ENCODE measurements at places on chromosomes 2 and 18.

- DNase-seq = peak; percentile 59
These were observed 68.5 kb downstream of the COPS8 start for GRCh38 chr2:237154082-237154638.

DNA sequence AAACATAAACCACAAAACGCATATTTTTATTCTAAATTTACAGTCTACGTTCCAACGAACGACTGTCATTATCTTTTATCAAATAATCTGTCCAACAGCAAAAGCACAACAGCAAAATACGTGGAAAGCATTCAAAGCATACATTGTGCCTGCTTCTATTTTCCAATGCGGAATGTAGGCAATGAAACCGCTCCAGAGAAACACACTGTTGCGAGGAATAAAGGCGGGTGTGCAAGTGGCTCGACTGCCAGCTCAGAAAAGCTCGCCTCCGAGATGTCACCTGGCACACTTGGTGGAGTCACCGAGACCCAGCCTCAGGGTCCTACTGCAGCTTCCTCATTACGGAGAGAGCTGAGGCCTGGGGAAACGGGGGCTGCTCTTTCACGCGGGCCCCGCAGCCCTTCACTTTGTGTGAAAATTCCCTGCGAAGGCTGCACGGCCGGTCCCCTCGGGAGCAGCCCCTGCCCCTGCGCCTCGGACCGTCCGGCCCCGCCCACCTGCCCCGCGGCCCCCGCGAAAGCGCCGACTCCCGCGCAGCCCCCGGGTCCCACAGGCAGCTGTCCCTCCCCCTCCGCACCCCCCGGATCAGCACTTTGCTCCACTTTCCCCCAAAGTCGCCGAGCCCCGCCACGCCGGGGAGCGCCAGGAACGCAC, 752 bp downstream of the MGAT4A start:
- peak; percentile 48 for DNase-seq

- no peak for DNase-seq
These were observed 23.5 kb downstream of the EMX1 start for GRCh38 chr2:72940786-72941185.

- no peak for DNase-seq
These were observed 244.9 kb downstream of the IRS1 start for GRCh38 chr2:226554701-226555100.

DNA sequence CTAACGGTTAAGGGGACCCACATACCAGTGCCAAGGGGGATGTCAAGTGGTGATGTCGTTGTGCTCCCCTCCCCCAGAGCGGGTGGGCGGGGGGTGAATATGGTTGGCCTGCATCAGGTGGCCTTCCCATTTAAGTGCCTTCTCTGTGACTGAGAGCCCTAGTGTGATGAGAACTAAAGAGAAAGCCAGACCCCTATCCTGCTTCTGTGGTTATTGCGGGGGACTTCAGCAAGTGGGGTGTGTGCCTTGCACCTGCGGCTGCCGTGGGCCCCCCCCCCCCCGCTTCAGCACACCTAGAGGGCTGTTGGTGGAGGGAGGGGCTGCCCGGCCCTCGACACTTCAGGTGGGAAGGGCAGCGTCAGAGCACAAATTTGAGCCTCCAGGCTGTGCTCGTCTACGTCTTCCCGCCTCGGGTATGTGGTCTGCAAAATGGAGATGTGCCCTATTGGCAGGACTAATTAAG, 6.1 kb downstream of the CTDSP1 start:
- peak; percentile 52 for DNase-seq

GRCh38 chr18:43650426-43650825, 373.1 kb upstream of the SYT4 start:
- no peak for DNase-seq

DNA sequence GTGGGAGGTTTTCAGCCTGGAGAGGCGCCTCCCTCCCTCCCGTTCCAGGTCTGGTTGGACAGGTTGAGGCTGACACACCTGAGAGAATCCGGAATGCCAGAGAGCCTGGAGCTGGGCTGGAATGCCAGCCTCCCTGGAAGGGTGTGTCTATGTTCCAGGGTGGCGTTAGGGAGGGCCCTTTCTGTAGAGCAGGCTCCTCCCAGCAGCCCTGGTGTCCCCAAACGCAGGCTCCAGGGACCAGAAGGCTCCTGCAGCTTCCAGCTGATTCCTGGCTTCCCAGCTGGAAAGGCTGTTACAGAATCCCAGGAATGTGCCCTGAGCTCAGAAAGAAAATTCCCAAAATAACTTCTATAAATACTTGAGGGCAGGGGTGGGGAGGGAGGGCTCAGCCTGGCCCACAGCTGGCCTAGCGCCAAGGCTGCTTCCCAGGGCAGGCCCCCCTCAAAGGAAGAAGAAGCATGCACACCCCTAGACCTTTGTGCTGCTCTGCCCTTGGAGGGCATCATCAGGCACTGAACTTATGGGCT, 85.4 kb downstream of the STPG4 start:
- DNase-seq = no peak

GRCh38 chr18:13398631-13399030, 180.1 kb downstream of the LDLRAD4 start:
- DNase-seq = no peak

- no peak for DNase-seq
These were observed 898.2 kb downstream of the NRXN1 start for GRCh38 chr2:50133766-50134165.

DNA sequence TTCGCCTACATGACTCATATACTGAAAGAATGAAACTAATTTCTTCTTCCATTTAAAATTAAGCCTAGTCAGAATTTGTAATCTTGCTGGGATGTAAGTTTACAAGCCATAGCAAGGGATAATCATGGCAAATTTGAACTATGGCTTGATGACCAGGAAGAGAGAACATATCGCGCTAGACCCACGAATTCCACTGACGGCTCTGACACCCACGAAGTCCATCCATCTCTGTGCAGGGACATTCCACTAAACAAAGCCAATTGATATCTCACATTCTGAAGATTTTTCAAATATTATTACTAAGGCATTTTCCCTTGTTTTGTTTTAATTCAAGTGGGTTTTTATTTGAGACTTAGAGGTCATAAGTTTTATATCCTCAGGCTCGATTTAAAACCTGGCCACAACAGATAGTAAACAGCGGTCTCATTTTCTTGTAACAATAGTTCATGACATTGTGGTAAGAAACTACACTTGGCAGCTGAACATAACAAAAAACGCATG, 113.0 kb downstream of the QPCT start:
- no peak for DNase-seq

GRCh38 chr2:227482638-227483340, 10.8 kb downstream of the AGFG1 start:
- peak; percentile 38 for DNase-seq

DNA sequence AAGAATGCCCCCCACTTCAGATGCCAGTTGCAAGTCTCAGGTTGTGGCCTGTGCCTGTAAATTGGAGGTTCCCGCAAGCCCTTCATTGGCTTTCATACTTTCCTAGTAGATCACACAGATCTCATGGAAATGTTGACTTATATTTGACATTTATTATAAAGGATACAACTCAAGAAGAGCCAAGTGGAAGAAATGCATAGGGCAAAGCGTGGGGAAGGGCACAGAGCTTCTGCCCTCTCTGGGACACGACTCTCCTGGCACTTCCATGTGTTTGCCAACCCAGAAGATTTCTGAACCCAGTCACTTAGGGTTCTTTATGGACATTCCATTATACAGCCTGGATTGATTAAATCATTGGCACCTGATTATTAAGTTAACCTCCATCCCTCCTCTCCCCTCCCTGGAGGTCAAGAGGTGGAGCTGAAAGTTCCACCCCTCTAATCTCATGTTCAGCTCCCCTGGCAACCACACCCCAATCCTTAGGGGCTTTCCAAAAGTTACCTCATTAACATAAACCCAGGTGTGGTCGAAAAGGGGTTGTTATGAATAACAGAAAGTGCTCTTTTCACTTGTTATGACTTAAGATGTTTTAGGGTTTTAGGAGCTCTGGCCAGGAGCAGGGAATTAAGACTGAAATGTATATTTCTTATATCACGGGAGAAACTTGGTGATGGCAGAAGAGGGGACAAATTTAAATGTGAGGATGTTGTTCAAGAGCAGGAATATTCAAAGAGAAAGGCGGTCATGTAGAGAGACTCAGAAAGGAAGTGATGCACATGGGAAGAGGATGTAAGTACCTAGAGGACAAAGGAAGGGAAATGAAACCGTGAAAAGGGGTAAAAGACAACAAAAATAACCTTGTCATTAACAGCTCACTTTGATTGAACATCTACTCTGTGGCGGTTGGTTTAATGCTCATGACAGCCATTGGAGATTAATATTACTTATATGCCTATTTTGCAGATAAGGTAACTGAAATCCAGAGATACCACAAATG, 31.8 kb downstream of the SP100 start:
- no peak for DNase-seq

DNA sequence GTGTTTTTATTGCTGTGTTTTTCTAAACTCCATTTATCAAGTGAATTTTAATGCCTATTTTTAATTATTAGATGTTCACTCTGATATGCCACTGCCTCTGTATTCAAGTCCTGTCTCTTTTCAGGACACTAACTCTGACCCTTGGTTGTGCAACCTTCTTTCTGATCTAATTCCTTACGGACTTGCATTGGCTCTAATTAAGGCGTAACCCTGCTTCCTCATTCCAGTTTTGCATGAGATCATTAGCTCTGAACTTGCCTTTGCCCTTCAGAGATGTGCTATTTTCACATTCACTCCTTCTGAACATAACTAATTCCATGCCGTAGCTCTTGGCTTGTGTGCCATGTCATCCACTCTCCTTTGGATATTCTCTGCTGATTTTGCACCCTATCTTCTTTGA, 162.5 kb upstream of the TMEFF2 start:
- no peak for DNase-seq

DNA sequence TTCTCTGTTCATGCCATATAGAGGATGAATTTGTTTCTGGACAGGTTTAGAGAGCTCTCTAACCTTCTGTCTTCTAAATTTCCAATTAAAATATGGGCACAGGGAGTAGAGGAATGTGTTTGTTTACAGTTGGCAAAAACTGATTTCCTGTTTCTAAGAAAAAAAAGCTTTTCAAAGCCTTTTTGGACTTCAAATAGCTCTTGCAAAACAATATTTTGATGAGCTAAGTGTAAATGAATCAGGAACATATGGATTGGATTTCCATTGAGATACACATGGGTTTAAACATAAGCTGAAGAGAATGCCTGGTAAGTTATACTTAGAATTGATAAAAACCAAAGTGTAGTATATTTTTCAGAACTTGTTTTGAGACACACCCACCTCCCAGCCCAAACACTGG, 677.5 kb downstream of the NYAP2 start:
- DNase-seq = no peak

- peak; percentile 30 for DNase-seq
These were observed 72.6 kb upstream of the THUMPD2 start for GRCh38 chr2:39851651-39852110.

DNA sequence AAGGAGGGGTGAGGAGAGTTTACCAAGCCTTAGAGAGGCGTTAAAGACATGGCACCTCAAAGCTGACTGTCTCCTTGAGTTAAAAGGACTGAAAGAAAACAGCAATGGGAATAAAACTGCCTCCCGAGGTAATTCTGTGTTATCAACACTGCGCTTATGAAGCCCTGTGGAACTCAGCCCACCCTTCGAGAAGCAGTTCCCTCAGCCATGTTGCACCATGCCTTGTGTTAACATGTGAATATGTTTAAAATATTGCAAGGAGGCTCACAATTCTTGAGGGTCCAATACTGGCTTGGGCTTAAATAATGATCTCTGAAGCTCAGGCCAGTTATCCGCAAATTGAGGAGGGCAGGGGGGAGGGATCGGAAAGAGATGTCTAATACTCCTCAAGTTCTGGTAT, 14.7 kb downstream of the KLF7 start:
- no peak for DNase-seq

- peak; percentile 9 for DNase-seq
These were observed 19.8 kb downstream of the DTNA start for GRCh38 chr18:34729740-34730355.

DNA sequence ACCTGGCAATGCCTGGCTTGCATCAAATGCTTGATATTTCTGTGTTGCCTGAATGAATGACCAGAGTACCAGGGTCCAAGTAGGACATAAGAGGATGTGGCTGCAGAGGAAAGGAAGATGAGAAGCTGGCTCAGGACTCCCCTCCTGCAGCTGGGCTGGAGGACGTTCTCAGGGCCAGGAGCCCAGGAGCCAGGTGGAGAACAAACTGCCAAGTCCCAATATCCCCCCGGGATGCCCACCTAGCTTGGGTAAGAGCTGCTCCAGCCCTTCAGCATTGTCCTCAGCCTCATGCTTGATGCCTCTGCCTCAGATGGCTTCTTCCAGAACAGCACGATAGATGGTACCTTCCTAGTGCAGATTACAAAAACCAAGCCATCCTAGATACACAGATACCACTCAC, 8.6 kb upstream of the ATP6V1B1 start:
- no peak for DNase-seq

DNA sequence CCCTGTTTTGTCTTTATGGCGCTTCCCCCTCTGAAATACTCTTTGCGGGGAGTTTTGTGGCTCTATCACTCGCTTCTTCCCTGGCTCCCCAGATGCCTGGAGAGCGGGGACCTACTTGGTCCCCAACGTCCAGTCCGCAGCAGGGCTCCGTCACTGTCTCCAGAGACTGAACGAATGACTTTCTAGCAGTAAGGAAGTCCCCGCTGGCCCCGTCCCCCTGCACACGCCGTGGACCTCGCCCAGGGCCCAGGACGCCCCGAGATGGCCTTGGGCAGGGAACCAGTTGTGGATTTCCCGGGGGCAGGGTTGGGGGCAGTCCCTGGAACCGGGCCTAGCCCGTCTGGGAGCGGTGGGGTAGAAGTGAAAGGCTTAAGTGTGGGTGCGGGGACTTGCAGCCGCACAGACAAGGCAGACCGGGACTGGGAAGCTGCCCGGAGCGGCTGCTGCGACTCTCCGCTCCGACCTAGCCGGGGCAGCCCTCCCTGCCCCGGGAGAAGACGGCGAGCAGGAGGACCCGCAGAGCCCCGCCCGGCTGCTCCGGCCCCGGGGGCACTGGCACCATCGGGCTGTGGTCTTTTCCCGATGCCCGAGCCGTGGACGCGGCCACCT, 821 bp upstream of the EPHA4 start:
- DNase-seq = peak; percentile 55

- DNase-seq = peak; percentile 17
These were observed 352.7 kb upstream of the SLC39A10 start for GRCh38 chr2:195304310-195304709.

DNA sequence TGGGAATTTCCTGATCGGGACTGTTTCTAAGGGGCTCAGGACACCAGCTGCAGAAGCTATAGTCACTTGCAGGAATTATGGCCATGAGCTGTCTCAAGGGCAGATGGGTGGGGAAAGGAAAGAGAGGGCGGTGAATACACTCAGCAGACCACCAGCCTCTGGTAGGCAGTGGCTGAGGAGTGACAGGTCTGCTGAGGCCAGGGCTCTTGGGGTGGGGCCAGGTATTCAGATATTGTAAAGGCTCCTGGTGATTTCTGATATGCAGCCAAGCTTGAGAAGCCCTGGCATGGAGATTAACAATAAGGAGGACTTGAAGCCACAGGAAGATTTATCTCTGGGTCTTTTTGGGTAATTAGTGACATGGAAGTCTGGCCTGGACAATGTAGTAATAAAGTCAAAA, 145.3 kb upstream of the AQP4 start:
- DNase-seq = no peak

- no peak for DNase-seq
These were observed 98.1 kb downstream of the PARD3B start for GRCh38 chr2:204643326-204643725.
